Activated naive CD4-positive, alpha-beta T cell treated with anti-CD3 and anti-CD28 coated beads for 36 hours (primary cell): ENCODE measurements at places on chromosomes 11 and 22.

DNA sequence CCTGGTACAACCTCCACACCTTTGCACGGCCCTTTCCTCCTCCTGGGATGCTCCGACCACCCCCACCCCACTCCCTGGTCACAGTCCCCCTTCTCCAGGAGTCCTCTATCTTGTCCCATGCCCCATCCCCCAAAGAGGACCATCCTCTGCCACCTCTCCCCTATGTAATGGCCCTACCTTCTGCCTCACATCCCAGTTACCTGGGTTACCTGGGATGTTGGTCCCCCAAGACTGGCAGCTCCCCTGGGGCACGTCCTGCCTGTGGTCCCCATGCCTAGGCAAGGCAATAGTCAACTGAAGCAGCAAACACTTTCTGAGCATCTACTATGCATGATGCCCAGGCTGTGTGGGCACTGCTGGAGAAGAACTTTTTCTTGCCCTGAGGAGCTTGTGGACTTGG, 8.7 kb downstream of the ACTN3 start:
- no peak for DNase-seq

DNA sequence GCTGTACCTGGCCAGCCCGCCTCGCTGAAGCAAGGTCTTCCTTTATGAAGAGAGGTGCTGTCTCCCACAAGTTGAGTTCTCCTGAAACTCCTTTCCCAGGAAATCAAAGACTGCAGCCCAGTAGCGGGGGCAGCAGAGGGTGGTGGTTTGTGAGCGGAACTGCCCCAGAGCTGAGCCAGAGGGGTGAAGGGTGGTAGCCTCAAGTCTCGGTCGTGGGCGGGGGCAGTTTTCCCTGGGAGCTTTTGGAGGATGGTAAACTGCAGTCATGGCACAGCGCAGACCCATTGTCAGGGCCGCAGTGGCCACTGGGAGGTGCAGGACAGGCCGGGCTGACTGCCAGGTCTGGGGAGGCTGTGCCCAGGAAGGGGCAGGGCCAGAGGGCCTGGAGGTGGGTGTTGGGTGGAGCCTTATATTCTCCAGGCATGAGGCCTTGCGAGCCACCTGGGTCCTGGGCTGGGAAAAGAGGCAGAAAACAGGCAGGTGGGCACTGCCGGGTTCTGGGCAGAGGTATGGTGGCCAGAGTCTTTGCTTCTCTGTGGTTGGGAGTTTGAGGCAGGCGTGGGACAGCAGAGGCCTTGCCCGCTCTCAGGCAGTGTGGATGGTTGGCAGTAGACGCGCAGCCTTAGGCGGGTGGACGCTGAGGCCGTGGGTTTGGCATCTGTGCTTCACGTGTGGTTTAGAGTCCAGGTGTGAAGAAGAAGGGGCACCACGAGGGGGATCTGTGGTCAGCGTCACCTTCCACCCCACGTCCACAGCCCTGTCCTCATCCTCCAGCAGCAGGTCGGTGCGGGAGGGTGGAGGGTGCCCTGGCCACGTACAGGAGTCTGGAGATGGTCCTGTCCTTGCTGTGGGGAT, 1176.4 kb downstream of the BRD1 start:
- no peak for DNase-seq

- no peak for DNase-seq
These were observed 114.2 kb downstream of the ME3 start for GRCh38 chr11:86558207-86558606.

DNA sequence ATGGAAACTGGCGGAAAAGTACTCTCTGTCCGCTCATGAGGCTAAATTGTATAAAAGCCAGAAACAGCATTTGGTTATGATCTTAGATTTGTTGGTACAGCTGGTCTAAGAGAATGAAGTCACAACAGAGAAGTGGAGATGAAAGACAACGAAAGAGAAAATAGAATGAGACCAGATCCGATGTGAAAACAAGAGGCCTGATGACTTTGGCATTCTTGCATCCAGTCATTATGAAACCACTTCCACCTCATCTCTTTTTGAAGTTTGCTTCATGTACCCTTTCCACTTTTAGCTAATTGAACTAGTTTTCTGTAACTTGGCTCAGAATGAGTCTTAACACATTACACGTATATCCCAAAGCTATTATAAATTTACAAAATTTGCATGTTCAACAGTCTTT, 1431.7 kb downstream of the LRRC4C start:
- DNase-seq = no peak

GRCh38 chr11:110524238-110524637, 94.5 kb downstream of the FDX1 start:
- DNase-seq = no peak

DNA sequence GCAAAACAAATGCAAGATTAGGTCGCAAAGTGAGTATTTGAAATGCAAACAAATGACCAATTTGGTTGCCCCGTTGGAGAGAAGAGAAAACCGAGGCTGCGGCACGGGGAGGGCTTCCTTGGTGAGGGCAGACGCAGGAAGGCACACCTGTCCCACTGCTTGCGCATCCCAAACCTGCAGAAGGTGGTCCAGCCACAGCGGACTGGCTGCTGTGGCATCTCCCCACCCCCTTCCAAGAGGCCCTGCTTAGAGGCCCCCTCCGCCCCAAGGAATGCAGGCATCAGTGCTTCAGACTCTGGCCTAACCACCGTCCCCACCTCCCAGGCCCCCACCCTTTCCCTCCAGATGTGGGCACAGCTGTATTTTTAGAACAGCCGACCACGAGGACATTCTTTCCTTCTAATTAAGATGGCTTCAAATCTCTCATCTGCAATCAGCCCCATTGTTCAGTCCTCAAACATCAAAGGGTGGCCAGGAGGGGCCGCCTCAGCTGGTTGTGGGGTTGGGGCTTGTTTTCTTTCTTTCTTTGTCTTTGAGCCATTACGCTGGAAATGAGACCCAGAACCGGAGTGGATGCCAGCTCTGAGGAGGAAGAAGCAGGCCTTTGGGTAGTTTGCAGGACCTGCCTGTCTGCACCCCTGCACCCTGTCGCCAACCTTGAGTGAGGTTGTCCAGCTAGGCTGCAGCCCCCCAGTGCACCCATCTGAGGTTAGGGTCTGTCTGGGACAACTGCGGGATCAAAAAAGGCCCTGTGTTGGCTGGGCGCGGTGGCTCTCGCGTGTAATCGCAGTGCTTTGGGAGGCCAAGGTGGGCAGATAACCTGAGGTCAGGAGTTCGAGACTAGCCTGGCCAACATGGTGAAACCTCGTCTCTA, 9.4 kb upstream of the DERL3 start:
- DNase-seq = no peak

GRCh38 chr11:91972665-91973266, 251.9 kb upstream of the FAT3 start:
- DNase-seq = no peak

DNA sequence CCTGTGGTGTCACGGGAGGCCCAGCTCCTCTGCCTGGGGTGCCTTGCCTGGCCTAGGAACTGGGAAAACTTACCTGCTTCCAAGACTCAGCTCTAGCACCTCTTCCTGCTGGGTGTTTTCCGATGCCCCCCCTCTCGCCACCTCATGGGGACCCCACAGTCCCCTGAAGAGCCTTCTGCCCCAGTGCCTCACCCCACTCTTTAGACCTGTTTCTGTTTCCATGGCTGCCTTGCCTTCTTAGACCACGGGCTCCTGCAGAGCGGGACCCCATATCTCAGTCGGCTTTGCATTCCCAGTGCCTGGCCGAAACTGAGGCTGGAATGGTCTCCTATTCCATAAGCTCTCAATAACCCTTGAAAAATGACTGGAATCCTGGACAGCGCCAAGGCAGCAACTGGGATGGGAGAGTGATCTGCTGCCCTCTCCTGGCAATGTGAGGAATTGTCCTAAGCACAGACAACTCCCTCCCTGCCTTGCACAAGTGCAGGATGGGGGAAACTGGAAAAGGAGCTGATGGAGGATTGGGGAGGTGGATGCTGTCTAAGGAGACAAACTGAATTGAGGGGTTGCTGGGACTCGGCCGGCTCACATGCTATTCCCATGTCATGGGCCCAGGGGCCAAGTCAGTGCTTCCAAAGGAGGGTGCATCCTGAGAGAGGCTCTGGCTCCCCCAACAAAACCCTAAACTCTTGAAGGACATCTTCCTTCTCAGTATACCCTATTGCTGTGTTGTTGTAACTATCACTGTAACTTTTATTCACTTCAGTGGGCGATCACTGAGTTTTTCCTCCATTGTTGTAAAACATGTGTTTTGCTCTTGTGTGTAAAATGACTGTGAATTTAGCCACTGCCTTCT, 26.6 kb upstream of the IL17RA start:
- peak; percentile 70 for DNase-seq

DNA sequence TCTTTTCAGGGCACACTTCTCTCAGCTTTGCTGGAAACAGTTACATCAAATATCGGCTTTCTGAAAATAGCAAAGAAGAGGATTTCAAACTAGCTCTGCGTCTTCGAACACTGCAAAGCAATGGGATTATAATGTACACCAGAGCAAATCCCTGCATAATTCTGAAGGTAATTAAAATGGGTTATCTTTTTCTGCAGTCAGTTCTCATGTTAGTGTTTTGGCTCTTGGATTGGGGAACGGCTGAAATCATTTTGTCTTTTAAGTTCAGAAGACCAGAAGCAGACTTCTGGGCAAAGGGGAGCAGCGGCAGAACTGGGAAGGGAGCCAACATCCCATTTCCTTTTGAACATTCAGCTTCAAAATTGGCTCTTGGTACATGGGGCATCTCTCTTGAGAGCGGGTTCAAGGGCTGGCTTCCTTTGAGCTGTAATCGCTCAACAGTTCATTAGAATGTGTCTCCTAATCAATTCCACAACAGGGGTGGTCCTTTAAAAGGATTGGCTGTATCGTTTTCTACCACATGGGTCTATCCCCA, 110.2 kb upstream of the MTNR1B start:
- DNase-seq = no peak
